ENCODE measurements at places on chromosomes 7 and 10.
A peak's percentile ranks its signal among the peaks of the same experiment; 100 is the strongest.

GRCh38 chr7:116211913-116212596 lies 1.7 kb downstream of the TES start:
- DNase-seq, result no peak

DNA sequence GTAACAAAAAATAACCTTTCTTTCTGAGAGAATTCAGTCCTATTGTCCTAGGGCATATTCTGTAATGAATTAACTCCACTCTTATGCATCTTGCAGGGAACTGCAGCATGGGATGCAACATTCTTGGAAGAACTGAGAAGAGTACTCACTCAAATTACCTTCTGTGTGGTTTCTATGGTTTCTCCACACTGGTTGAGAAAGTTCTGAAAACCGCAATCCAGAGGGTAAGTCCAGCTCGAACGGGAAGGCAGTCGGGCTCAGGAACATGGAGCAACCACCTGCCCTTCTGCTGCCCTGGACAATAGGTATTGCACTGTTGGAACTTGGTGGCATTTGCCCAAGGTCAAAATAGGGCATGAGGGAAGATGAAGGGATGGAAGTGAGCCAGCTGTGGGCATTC lies 59.6 kb upstream of the CDK13 start:
- DNase-seq, result no peak

DNA sequence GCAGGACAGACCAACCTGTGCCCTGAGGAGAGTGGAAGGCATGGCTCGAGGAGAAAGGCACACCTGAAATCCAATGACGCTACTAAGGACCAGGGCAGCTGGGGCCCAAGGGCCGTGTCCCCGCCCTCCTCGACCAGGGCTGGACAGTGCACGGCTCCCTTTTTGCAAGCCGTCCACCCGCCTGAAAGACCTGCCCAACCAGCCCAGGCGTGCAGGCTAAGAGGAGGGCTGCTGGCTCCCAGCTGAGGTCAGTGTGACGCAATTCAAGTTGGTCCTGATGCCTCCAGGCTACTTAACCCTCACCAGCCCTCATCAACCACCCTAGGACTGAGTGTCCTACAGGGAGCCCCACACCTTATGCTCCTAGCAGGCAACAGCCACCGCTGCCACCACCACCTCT lies 69.3 kb downstream of the DLG5 start:
- DNase-seq, result no peak

GRCh38 chr10:35925493-35925892 lies 283.4 kb upstream of the FZD8 start:
- no peak for DNase-seq

- DNase-seq, result no peak
Measured at GRCh38 chr7:88668591-88668990, 90.9 kb upstream of the ZNF804B start.

DNA sequence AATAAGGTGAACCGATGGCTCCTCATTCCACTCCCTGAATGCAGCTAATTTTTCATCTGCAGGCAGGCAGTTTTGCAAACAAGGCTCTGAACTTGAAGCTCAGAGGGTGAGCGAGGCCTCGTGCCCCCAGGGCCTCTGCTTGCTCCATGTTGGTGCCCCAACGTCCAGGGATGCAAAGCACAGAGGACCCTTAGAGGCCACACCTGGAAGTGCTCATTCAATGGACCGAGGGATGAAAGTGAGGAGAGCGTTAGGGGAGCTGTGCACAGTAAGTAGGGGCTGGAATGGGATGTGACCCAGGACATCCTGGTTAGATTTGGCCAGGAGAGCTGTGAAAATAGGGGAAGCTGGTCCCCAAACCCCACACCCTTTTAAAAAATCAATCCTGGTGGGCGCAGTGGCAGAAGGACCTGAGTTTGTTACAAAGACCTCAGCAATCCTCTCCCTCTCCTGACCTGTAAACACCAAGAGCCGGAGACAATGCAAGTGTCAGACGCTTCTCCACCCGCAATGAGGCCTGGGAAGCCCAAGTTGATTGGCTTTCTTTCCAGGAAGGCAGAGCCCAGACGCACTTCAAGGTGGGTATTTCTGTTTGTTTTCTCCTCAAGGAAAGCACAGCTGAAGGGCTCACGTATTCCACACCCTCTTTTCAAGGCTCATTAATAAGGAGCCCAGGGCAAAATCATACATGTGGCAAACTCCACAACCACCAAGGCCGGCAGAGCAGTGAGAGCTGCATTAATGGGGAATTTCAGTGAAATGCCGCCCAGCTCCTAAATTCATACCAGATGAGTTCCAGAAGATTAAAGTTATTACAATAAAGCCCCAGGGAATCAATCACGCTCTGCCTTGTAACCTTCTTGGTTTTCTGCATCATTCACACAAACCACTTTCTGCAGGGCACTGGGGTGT lies 14.1 kb upstream of the CXCL12 start:
- DNase-seq, result peak; percentile 48

GRCh38 chr7:16060502-16060901 lies 360.8 kb downstream of the CRPPA start:
- no peak for DNase-seq

DNA sequence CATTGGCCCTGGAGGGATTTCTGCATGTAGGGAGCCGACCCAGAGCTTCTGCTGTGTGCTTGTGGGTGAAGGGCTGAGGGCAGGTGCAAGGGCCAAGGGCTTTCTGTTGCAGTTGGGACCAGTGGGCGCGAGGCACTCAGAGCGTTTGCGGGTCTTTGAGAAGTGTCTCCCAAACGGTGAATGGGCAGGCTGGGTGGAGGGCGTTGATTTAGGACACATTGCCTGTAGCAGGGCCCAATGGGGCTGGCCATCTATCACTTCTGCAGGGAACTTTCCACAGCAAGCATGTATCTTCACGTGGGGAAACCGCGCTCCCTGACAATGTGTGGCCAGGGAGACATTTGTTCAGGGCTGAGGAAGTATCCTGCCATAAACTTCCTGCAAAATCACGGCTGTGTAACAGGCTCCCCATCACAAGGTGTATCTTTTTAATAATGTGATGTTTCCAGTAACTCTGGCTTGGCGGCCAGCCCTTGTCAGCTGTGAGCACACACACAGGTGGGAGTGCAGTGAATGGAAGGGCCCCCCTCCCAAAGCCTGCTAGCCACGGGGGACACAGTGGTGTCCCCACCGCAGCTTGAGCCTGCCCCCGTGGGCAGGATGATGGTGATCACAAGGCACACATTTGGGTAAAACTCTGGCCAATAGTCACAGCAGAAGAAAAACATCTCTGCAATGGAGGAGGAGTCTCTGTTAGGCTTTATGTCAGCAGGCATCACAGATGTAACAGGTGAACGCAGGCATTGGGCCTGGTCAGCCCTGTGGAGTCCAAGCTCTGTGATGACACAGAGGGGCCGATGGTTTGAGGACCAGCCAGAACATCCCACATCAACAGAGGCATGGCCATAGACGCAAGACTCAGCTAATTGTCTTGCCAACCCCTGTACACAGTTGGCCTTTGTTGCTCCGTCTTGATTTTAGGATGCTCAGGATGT lies 84.3 kb downstream of the GLRX3 start:
- no peak for DNase-seq

DNA sequence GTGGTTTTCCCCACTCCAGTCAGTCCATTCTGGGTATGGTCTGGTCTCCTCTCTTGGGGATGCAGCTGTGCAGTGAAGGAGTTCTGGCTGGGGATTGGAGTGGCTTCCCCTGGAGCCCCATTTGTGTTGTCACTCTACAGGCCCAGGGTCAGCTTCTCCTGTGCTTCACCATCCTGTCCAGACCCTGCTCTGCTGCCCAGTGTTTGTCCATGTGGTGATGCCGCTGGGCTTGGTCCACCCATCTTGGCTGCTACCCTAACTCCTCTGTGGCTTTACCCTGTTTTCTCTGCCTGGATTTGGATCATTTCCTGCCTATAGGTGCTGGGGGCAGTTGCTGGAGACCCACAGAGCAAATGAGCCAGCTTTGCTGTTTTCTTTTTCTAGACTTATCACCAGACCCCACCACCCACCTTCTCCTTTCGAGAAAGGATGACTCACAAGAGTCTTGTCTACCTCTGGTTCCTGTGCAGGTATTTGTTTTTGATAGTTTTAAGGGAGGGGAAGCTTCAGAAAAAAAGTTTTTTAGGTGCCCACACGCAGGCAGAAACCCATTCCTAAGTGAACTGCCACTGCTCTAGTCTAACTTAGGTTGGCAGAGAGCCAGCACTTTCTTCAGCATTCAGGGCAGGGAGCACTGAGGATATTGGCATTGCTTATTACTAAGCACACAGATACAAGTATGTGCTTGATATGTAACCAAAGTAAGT lies 8.5 kb downstream of the ZDHHC16 start:
- DNase-seq, result no peak

- DNase-seq, result no peak
Measured at GRCh38 chr10:92695679-92696605, 6.2 kb downstream of the HHEX start.

- DNase-seq, result no peak
Measured at GRCh38 chr10:89118091-89118490, 89.0 kb downstream of the CH25H start.

DNA sequence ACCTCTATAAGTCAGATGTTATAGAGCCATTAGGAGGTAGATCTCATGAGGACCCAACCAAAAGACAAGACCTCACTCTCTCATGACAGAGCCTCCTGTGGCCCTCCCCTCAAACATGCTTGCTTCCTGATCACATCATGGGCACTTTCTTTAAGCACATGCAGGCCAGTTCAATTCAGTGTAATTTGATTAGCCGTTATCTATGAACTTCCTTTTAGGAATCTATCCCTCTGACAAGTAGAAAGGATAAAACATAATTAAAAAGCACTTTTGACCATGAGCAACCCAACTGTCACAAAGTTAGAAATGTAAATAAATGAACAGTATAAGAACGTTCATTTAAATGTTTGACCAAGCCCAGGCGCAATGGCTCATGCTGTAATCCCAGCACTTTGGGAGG lies 27.7 kb upstream of the TMEM254 start:
- no peak for DNase-seq

DNA sequence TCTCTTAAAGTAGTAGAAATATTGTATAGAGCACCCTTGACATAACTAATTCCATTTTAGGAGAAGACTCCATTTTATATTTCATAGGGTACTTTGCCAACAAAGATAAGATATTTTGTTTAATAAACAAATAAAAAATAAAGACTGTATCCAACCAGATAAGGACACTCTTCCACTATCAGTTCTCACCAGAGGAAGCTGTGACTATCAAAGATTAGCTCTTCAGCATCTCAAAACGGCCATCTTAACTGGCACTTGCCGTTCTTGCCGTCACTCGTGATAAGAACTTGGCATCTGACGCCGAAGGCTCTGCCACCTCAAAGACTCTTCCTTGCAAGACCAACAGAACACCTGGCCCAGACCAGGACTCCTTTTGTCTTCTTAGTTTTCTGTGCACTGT lies 26.3 kb upstream of the AKR1B1 start:
- no peak for DNase-seq

GRCh38 chr7:95874541-95875265 lies 102.3 kb downstream of the DYNC1I1 start:
- no peak for DNase-seq

DNA sequence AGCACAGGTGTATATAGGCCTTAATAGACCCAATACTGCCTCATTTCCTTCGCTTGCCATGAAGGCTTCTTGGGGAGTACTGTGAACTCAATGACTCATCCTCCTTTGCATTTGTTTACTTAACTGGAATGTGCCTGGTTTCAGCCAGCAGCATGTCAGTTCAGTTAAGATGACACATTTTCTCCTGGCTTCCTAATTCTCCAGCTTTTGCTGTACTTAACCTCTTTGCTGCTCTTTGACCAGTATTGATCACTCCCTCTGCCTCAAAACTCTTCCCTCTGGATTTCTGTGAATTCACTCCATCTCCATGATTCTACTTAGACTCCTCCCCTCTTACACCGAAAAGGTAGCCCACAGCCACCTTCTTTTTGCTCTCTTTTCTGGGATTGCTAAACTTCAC lies 135.7 kb downstream of the MAGI2 start:
- peak; percentile 46 for DNase-seq

DNA sequence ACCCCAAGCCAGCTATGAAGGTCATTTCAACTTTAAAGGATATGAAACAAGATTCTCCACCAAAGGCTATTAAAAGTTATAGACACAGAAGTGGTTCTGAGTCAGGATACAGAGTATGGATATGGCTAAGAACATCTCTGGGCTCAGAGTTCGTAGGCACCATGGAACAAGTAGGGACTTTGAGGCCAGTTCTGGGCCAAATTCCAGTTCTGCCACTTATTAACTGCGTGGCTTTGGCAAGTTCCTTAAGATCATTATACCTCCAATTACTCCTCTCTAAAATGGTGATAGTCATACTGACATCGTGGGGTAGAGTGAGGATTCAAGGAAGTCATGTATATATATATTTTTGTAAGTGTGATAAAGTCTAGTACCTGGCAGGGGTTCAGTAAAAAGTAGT lies 105.8 kb upstream of the NFE2L3 start:
- DNase-seq, result no peak

GRCh38 chr7:131921016-131921415 lies 364.6 kb upstream of the PODXL start:
- no peak for DNase-seq

- DNase-seq, result peak; percentile 66
Measured at GRCh38 chr10:580778-581177, 108.7 kb downstream of the DIP2C start.

- no peak for DNase-seq
Measured at GRCh38 chr10:37707829-37708578, 149.4 kb downstream of the ZNF248 start.

DNA sequence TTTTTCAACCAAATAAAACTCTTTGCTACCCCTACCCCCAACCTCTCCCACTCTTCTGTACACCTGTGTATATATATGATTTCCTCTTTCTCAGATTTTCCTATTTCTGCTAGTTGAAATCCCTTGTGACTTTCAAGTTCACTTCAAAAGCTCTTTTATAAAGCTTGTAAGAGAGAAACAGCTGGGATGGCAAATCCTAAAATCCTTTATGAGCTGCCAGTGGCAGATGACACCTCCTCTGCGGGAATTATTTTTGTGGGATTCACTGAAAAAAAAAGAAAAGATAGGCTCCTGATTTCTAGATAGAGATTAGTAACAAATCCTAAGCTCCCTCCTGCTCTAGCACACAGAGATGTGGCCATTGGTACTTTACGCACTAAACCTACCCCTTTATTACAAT lies 92.9 kb downstream of the AHR start:
- DNase-seq, result no peak

- no peak for DNase-seq
Measured at GRCh38 chr7:93629291-93629801, 54.8 kb upstream of the CALCR start.

DNA sequence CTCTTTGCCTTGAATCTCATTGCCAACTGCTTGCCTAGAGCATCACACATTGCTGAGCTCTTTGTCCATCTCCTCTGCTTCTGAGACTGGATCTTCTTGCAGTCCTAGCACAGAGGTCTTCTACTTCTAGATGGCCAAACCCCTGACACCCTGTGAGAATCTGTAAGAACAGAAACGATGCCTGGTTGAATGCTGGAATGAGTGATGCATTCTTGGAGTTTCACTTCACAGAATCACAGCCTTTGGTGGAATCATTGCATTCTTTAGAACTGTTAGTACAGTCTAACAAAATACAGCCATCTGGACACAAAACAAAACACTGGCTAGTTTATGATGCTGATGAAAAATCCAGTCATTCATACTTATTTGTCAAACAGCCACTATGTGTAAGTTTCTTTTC lies 141.7 kb upstream of the ITGB1 start:
- peak; percentile 48 for DNase-seq

- no peak for DNase-seq
Measured at GRCh38 chr10:132205650-132206376, 19.1 kb downstream of the DPYSL4 start.

Measured in BJ (cell line).